ENCODE measurements at places on chromosomes 6 and 20.
A peak's percentile ranks its signal among the peaks of the same experiment; 100 is the strongest.

- no peak for DNase-seq
Measured at GRCh38 chr6:89970072-89970471, 75.8 kb downstream of the GJA10 start.

DNA sequence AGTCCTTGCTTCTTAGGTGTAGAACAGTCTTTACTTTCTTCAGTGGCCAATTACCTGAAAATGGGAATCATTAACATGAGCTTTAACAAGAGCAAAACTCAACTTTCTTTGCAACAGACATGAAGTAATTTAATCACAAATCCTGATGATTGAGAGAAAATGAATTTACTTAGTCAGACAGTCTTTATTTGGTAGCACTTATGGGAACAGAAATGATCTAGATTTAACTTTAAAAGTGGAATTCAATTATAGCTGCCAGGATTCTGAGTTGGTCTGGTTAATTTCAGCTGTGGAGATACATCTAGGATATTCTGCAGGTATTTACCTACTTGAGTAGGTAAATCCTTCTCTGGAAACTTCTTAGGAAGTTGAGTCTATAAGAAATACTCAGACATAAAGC, 444.3 kb upstream of the PLCB4 start:
- no peak for DNase-seq

DNA sequence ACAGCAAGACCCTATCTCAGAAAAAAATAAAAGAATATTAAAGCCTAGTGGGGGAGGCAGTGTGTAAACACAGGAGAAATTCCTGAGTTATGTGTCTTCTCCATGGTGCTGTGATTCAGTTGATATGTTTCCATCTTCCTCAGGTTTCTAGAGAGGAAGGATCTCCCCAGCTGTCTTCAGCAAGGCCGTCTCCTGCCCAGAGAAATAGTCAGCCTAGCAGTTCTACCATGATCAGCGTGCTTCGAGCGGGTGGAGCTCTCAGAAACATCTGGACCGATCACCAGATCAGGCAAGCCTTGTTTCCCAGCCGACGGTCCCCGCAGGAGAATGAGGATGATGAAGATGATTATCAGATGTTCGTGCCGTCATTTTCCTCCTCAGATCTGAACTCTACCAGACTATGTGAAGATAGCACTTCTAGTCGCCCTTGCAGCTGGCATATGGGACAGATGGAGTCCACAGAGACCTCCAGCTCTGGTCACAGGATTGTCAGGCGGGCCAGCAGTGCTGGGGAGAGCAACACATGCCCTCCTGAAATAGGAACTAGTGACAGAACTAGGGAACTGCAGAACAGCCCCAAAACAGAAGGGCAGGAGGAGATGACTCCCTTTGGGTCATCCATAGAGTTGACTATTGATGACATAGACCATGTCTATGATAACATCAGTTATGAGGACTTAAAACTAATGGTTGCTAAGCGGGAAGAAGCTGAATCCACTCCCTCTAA, 34.9 kb upstream of the MTHFD1L start:
- no peak for DNase-seq

DNA sequence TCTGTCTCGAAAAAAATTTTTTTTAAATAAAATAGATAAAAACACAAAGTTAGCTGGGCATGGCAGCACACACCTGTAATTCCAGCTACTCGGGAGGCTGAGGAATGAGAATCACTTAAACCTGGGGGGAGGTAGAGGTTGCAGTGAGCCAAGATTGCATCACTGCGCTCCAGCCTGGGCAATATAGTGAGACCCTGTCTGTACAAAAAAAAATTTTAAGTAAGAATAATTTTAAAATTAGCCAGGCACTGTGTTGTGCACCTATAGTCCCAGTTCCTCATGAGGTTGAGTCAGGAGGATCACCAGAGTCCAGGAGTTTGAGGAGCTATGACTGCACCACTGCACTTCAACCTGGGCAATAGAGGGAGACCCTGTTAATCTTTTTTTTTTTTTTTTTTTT, 149.2 kb upstream of the SHLD1 start:
- DNase-seq: no peak

DNA sequence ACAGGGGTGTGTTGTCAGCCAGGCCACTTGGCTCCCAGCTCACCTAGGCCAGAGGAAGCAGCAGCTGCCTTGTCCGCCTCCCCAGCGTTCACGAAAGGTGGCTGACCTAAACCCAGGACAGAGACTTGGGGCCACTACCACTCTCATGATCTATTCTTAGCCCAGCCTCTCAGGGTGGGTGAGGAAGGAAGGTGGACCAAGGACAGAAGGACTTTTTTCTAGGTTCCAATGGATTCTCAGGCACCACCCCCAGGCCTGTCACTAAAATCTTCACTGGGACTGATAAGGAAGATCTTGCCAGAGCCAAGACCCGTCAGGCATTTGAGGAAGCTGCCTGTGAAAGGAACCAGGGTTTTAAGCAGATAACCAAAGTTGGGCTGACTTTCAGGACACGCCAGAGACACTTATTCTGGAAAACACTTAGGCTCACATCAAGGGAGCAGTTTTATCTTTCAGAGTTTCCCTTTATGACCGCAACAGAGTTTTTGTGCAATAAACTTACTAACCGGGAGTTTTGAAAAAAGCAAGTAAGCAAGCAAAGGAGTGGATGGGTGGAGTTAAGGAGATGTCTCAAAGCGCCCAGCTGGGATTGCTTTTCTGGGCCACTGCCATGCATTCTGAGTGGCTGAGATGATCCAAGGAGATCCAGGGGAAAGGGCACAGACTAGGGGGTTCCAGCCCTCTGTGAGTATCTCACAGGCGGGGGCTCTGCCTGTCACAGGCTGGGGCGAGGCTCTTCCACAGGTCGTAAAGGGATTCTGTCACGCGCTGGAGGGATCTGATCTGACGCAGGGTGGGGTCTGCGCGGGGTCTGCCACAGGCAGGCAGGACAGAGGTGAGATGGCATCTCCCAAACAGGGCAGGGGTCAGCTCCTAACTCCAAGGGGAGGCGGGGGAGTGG, 989 bp downstream of the FITM2 start:
- DNase-seq: no peak

GRCh38 chr6:74289884-74290283, 593.9 kb downstream of the CD109 start:
- DNase-seq: no peak

- no peak for DNase-seq
Measured at GRCh38 chr6:134813146-134813545, 136.8 kb downstream of the ALDH8A1 start.

DNA sequence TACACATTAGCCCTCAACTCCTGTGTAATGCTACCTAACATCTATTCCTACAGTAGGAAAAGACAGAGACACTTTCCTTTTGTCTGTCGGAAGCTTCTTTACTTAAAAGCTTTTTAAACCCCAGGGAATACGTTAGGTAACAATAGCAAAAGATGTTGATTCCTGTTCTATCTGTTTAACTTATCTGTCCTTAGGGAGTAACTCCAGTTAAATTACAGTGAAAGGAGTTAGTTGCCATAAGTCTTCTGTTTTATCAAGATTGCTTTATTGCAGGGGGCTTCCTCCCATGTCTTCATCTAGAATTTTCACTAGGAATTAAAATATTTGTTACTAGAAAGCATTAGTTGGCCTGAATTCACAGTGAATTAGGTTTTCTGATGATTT, 26.2 kb downstream of the TOP1 start:
- no peak for DNase-seq

GRCh38 chr20:17682103-17682888, at the start of gene RRBP1:
TSS of gene RRBP1 (minus strand) at chr20:17682242. CDS start at chr20:17660507, 21,735 bp downstream.
- peak; percentile 90 for DNase-seq

GRCh38 chr20:62357187-62357667, 9.9 kb downstream of the LAMA5 start:
- no peak for DNase-seq

DNA sequence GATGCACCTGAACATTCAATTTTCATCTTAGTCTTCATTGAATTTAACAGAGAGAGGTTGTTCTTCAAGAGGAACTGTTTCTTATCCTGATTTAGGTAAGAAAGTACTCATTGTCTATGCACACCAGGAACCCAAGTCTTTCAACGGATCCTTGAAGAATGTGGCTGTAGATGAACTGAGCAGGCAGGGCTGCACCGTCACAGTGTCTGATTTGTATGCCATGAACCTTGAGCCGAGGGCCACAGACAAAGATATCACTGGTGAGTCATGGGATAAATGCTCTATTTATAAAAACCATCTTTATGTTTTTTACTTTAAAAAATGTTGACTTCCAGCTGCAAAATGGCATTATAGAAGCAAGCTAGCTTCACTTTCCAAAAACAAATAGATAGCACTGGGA, 10.2 kb downstream of the NQO2 start:
- no peak for DNase-seq

DNA sequence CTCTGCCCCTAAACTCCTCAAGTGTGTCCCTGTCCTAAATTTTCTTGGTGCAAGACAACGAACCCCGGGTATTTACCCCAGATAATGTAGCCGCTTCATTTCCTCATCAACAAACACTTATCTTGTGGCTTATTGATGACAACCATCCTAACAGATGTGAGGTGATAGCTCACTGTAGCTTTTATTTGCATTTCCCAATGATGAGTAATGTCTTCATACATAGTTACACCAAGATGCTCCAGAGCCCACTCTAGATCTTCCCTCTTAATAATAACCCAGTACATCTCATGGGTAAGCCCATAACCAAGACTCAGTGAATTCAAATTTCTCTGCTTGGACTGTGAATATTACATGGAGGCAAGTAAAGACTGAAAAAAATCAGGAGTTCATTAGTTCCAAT, 48.2 kb upstream of the BEND6 start:
- no peak for DNase-seq

GRCh38 chr6:32796848-32797776, 19.7 kb downstream of the HLA-DOB start:
- no peak for DNase-seq

DNA sequence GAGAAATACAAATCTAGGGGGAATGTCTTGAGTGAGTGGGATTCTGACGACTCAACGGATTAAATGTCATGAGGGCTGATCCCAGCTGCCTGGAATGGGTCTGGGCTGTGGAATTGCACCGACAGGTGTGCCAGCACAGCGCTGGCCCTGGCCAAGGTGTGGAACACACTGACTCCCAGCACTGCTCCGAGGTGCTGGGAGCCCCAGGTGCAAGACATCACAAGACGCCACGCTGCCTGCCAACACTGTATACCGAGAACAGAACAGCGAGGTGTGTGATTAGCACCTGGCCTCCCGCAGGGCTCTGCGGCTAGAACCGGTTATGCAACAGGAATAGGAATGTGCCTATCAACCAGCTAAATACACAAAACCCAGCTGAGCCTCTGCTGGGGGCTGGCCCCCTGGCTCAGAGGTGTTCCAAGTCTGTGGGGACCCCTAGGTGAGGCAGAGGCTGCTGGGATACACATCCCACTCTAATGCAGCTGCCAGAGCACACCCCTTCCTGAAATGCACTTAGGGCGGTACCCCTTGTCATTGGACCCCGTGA, 24.8 kb upstream of the APMAP start:
- no peak for DNase-seq

DNA sequence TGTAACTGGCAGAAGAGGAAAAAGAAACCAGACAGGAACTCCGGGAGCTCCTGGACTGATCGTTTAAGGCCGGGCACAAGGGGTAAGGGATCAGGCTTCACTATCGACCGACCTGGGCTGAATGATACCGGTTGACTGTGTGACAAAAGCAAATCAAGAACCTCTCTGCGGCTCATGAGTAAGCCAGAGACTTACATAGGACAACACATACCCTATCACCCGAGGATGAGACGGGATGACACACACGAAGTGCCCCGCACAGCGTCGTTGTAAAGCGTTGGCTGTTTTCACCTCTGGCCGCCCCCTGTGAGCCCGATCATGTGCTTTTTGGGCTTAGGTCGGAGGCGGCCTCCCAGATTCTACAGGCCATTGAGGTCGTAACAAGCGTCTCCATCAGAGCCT, 695 bp upstream of the TGIF2 start:
- no peak for DNase-seq

DNA sequence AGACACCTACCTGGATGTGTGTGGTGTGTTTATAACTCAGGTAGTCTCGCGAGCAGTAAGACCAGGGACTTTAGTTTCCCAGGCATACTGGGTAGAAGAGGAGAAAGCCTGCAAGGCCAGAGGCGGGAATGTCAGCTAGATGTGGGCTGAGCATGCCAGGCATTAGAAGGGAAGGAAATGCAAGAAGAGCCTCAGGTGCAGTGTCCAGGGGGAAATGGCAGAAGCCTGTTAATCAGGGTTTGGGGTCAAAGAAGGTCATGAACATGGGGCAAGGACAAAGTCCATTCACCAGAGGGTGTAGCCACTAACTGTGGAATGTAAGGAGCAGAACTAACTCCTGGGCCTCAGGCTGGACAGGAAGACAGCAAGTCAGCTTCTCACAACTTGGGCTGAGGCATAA, 305.0 kb downstream of the SMOC2 start:
- no peak for DNase-seq

- DNase-seq: no peak
Measured at GRCh38 chr6:109527989-109528388, 45.0 kb upstream of the ZBTB24 start.

GRCh38 chr6:133348846-133349245, 107.7 kb downstream of the EYA4 start:
- no peak for DNase-seq

DNA sequence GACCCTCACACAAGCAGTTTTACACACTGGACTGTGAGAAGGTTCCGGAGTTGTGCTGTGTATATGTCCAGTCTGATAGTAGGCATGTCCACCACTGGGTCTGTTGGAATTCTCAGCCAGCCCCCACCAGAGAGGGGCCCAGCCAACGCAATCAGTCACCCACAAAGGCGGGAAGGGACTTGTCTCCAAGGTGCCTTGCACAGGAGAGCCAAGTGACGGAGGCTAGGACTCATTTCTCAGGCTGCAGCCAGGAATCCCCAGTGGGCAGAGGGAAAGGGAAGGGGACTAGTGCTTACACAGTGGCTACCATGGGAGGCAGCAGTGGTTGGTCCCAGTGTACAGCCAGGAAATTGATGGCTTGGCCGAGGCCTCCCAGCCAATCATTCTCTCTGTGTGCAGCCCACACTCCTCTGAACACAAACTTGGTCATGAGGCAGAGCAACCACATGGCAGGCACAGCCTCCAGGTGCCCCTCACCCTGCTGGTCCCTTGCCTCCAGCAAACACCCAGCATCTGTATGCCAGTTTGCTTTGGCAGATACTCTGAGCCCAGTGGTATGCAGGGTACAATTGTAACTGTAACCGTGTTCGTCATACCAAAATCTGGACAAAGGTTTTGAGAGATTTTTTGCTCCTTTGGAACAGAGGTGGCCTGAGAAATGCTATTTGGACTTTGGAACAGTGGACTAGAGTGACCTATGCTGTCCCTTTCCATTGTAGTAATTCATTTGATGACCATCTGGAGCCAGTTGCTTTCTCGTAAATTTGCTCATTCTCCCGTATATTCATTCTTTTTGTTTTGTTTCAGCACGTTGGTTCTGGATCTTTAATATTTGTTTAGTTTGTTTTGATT, 72.9 kb upstream of the MYL9 start:
- DNase-seq: no peak

- no peak for DNase-seq
Measured at GRCh38 chr6:166031275-166031674, 136.4 kb downstream of the TBXT start.

- no peak for DNase-seq
Measured at GRCh38 chr6:158722176-158722729, 72.4 kb downstream of the SYTL3 start.

- no peak for DNase-seq
Measured at GRCh38 chr6:81934936-81935335, 182.5 kb upstream of the TENT5A start.
